ENCODE measurements at places on chromosomes 7 and 10.
A peak's percentile ranks its signal among the peaks of the same experiment; 100 is the strongest.

DNA sequence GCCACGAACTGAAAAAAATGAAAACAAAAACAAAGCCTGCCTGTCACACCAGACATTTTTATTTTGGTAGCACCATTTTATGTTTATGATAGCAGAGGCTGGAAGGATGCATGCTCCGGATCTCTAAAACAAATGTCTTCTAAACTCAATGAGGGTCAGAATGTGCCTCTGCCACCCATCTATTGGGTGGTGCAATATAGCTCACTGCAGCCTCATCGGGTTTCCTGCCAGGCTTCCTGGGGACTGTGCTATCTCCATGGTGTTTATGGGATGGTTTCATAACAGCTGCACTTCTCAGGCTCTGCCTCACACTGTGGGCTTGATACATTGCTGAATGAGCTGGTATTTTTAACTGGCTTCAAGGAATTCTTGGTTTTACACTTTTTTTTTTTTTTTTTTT is 94.4 kb downstream of the ITIH5 start:
- DNase-seq, result no peak

DNA sequence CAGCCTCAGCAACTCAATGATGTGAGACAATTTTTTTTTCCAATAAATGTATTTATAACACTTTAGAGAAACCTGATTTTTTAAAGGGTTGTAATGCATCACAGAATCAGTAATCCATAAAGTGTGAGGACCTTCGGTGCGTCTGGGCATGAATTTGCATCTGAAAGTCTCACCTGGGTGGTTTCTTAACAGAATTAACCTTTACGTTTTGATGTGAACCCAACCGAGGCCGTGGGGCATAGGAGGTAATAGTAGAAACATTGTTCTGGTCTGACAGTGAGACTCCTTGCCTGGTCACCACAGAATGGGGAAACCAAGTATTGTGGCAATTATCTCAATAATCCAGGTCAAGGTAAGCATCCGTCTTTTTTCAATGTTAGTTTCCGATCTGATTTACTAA is 114.6 kb downstream of the PRKCQ start:
- no peak for DNase-seq

GRCh38 chr10:74863551-74863950 is 37.2 kb downstream of the KAT6B start:
- DNase-seq, result no peak

DNA sequence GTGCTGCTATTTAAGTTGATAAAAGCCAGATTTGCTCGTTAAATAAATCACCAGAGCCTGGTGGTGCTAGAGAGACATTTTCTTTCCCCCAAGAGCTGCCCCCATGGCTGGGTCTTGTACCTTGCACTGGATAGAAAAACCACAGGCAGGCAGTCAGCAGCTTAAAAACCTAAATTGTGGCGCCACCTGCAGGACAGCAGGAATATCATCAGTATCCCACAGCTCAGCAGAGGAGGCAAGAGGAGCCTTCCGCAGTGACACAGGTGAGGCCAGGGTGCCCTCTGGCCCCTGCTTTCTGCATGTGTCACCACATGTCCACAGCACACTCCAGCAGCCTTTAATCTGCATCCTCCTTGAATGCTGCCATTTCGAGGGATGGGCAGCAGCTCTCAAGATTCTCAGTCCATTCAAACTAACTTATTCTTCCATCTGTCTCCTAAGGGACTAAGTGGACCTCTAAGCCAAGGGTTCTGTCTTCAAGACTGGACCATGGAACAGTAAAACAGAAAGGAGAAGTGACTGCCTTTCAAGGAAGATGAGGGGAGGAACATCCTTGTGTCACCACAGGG is 4.5 kb upstream of the PLXNA4 start:
- DNase-seq, result peak; percentile 68

DNA sequence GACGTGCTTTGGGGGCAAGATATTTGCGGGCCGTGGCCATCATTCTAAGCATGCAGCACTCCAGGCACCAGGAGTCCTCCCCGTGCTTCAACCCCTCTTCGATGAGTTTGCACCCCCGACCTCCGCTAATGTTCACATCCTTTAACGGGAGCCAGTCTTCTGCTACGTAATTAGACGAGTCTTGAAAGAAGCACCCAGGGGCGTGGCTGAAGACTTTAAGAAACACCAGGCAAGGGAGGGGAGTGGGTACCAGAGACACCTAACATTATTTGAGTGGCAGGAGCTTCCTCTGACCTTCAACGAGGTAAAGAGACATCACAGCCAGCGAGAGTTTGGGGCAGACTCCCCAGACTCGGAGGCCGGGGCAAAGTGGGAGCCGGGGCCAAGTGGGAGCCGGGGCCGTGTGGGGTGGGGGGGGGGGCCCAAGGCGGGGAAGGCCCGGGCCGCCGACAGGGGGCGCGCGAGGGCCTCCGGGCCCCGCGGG is 31.1 kb upstream of the TOMM7 start:
- peak; percentile 55 for DNase-seq

DNA sequence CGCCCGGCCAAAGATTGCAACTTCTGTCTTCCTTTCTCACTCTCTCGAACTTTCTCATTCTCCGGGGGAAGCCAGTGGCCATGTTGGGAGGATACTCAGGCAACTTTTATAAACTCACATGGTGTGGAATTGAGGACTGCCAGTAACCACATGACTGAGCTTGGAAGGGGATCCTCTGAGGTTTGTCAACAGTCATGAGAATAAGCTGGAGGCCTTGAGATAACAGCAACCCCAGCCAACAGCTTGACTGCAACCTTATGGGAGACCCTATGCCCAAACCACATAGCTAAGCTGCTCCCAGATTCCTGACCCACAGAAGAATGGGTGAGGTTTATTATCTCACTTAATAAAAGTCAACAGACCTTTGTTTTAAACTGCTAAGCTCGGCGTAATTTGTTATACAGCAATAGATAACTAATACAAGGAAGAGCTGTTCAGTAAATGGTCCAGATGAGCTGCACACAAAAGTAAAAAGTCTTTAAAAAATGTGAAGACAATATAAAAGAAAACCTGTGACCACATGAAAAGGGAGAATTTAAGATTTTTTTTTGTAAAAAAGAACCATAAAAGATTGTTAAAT is 9.6 kb downstream of the SYPL1 start:
- no peak for DNase-seq

GRCh38 chr10:21746118-21746517 is 212.1 kb downstream of the MLLT10 start:
- DNase-seq, result peak; percentile 21

DNA sequence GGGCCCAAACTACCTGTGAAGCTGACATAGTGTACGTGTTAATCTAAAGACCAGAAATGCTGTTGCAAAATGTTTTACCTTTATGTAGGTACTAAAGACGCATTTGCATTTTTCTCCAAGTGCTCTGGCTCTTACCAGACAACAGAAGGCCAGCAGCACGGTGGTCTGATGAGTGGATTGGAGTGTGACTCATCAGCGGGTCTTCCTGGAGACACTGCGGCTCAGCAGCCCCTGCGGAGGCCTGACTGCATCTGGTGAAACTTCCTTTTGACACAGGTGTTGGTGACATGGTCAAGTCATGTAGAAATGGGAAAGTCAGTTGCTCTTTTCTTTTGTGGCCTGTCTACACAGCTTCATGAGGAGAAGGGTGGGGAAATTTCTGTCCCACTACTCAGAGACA is 723.6 kb downstream of the INHBA start:
- DNase-seq, result no peak
